Stimulated activated CD4-positive, alpha-beta T cell treated with anti-CD3 and anti-CD28 coated beads, Interleukin-2, amount 100 ng/mL, for 4 hours (primary cell): ENCODE measurements at places on chromosomes 16 and 17.

DNA sequence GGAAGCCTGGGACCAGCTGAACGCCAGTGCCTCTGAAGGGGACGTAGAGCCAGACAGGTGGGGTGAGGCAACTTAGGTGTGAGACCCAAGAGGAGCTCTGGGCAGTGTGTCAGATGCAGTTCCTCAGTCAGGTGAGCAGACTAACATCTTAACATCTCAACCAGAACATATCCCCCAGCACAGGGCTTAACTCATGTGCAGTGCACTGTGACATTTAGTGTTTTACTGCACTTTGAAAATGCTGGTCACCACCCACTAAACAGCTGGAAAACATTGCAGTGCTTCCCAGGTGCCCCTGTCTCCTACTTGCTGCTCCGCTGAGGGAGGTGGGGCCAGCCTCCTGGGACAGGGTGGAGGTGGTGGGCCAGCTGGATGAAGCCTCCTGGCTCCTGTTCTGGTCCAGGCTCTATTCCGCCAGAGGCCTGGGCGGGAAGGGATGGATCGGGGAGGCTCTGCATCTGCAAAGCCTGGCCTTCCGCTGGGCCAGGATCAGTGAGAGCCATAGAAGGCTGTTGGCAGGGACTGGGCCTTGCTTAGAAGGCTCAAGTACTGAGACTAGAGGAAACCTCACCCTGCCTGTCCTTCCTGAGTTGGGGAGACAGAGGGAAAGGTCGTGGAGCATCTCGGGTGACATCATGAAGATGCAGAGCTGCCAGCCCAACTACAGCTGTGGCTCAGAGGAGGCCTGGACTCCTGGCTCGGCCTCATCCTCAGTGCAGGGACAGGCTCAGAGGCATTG lies 7.9 kb upstream of the MRC2 start:
- no peak for DNase-seq

DNA sequence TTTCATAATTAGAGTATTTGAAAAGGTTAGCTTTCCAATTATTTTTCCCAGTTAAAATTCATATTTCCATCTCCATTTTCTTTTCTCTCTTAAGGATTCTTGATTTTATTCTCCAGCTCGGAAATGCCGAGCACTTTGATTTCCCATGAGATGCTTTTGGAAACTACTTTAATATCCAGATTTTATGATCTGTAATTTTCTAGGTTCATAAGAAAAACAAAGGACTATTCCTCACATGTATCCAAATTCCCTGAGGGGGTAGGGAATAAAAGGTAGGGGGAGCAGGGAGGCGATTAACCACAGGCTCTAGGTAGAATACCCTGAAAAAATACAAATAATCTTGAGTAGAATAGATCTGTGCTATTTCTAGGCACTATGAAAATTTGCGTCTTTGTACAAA lies 938 bp downstream of the RNF43 start:
- no peak for DNase-seq

DNA sequence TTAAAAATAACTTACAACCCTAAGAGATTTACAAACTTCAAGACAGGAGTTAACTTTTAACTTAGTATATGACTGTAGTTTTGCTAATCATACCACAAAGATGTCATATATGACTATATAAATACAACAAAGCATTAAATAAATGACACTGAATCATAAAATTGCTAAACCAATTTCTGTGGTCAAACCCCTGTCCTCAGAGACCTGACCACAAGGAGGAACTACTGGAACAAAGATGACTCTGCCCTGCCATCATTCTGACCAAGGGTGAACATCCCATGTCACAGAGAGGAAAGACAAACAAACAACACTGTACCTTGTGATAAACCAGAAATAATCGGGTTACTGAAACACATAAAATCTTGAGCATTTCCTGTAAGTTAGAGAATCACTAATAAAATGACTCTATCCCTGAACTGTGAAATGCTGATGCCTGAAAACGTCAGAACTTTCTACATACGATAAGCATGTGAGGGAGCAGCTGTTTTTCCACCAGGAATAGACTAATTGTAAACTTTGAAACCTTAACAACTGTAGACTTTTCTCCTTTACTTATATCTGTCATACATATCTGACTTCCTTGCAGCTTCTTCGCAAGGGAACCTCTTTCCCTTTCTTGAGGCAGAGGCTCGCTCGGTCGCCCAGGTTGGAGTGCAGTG lies 47.9 kb downstream of the WDR59 start:
- DNase-seq: no peak

DNA sequence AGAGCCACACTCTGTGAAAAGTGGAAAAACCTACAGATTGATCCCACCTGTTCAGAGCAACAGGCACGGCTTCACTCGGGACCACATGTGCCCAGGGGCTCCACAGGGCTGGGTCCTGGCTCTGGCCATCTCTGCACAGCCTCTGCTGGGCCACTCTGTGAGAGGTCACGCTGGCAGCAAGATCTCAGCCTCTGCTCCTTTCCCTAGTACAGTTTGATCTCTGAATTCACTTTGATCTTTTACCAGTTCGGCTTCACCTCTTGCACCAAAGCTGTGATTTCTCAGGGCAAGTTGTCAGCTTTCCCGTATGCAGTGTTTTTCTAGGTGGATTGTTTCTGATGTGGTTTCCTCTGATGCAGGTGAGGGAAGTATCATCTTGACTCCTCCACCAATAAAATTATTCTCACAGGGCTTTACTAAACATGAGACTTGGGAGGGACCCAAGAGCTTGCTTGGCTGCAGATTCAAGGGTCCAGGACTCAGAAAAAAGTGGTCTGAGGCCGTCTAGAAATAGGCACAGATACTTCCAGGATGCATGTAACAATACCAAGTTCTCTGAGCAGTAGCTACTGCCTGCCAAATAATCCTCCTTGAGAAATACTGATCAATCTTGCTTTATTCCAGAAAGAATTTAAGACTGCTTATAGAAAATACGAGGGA lies 24.0 kb upstream of the ALDH3A1 start:
- DNase-seq: no peak

GRCh38 chr16:64138006-64138405 lies 983.9 kb downstream of the CDH11 start:
- no peak for DNase-seq

DNA sequence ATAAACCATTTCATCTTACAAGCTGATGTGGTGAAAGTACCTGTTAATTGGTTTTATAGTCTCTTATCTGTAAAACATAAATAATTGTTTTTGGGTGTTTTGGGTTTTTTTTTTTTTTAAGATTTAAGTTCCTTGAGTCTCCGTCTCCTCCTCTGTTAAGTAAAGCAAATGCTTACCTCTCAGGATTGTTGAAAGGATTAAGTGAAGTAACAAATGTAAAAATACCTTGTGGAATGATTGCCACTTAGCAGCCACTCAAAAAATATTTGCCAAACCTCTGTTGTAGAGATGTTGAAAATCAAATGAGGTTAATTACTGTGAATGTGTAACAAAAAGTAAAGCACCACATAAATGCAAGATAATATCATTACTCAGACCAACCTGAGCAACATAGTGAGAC lies 19.2 kb downstream of the LIMD2 start:
- no peak for DNase-seq

DNA sequence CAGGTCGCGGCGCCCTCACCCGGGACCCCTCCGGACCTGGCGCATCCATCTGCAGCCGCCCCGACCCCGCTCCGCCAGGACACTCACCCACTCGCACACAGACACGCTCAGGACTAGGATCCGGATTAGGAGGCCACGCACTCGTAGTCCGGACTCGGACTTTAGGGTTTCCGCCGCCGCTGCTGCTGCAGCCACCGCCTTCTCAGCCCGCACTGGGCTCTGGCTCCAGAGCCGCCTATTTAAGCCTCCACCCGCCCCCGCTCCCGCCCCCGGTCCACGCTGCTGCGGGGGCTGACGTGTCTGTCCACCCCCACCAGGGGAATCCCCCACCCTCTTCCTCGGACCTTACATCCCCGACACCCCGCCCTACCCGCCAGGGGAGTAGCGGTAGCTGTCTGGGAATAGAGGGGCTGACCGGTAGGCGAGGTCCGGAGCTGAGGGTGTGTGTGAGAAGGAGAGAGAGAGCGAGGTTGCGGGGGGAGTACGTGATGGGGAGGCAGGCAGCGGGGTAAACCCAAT lies at the start of gene RRAD:
Gene RRAD (minus strand): TSS at position 214 of the 519 bp plus-strand sequence. CDS start 356 bp downstream, outside the sequence.
- DNase-seq: no peak

GRCh38 chr17:56096026-56096810 lies 57.1 kb upstream of the ANKFN1 start:
- DNase-seq: no peak

GRCh38 chr17:80287038-80287437 lies 26.4 kb downstream of the RNF213 start:
- no peak for DNase-seq

DNA sequence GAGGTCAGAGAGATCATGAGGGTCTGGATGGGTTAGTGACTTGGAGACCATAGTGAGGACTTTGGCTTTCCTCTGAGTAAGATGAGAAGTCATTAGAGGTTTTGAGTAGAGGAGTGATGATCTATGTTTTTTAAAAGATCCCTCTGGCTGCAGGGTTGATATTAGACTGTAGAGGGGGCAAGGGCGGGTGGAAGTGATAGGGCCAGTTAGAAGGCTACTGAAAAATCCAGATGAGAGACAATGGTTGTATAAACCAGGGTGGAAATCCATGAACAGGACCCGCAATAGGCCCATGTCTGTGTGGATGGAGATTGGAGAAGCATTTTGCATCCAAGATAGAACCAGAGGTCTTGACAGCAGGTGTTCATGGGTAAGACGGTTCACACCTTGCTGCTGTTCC lies 9.8 kb downstream of the ITGAL start:
- DNase-seq: no peak

DNA sequence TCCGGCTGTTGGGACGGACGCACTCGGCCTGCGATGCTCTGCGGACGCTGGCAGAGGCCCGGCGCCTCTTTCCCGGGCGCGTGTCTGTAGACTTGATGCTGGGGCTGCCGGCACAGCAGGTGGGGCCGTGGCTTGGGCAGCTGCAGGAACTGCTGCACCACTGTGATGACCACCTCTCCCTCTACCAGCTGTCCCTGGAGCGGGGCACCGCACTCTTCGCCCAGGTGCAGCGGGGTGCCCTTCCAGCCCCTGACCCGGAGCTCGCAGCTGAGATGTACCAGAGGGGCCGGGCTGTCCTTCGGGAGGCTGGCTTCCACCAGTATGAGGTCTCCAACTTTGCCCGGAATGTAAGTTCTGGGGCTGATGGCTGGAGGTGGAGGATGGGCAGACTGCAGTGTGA lies 3.5 kb downstream of the RSAD1 start:
- DNase-seq: no peak

DNA sequence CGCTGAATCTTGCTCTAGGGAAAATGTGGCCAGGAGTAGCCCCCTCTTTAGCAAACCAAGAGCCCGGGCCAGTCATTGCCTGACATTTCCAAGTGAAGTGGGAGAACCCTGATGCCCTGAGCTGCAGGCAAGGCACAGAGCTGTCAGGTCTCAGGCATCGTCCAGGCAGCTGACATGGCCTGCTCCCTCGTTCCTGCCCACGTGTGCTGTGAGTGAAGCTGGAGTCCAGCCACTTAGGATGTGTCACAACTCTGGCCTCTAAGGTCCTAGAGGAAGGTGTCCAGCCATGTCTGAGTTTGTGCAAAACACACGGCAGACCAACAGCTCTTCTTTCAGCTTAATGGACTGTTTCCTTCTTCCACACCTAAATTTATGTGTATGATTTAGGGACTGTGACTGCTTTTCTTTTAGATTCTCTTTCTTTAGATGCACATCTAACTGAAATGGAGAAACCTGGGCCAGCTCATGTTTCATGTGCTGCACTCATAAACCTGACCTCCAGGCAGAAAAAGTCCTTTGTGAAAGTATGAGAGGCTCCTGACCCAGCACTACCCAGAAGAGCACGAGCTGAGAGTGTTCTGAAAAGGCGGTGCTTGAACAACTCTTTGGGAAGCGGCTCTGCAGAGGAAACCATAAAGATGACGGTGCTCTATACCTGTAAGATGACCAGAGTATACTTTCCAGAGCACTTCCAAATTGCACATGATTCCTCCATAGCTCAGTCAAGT lies 14.8 kb upstream of the LIMD2 start:
- DNase-seq: no peak

- no peak for DNase-seq
These were observed 15.6 kb downstream of the SPG7 start for GRCh38 chr16:89523680-89524344.

- DNase-seq: no peak
These were observed 609.9 kb downstream of the WWOX start for GRCh38 chr16:78709137-78709884.

DNA sequence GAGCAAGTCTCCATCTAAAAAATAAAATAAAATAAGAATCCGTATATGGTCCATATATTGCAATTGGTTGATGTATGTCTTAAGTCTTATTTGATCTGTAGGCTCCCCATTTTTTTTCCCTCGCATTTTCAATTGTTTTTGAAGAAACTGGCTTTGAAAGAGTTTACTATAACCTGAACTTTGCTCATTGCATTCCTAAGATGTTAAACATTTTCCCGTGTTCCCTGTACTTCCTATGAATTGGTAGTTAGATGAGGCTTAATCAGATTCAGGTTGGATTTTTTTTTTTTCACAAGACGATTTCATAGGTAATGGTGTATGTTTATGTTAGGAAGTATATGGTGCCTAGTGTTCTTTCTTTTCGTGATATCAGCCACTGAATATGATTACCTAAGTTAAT lies 3.3 kb downstream of the LRRC36 start:
- DNase-seq: no peak

DNA sequence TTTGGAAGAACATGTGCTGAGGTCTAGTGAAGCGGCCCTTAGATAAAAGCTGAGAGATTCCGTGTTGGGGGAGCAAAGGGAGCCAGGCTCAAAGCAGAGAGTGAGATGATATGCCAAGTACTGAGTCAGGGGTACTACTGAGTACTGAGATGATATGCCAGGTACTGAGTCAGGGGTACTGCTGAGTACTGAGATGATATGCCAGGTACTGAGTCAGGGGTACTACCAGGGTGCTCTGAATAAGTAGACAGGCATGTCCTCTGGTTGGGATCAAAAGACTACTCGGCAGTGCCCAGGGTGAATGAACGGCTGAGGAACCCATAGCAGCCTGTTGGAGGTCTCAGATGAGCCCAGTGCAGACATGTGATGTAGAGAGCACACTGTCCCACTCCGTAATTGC lies 239.0 kb downstream of the SOX9 start:
- DNase-seq: no peak

- DNase-seq: no peak
These were observed 272.2 kb downstream of the CDH13 start for GRCh38 chr16:82899006-82899405.

GRCh38 chr16:19305443-19305842 lies 19.9 kb downstream of the CLEC19A start:
- DNase-seq: no peak

GRCh38 chr17:11991461-11991860 lies 5.8 kb downstream of the ZNF18 start:
- DNase-seq: no peak

- no peak for DNase-seq
These were observed 24.4 kb downstream of the IRF8 start for GRCh38 chr16:85923153-85924021.
